ENCODE measurements at places on chromosomes 6 and 20. TPM values are rescaled to one million over a fixed set of nuclear protein-coding genes. Genes with fewer than 3 reads are reported as not detected.

The C20orf173 gene
- total RNA-seq, result not detected

The ALDH8A1 gene
- total RNA-seq, result not detected

The FHL5 gene
- total RNA-seq, result not detected

The SAMD10 gene
- total RNA-seq, result 1.2 TPM

The GSTA3 gene
- not detected for total RNA-seq

The NCOA3 gene
- 13.7 TPM for total RNA-seq

The PGC gene
- not detected for total RNA-seq

DNA sequence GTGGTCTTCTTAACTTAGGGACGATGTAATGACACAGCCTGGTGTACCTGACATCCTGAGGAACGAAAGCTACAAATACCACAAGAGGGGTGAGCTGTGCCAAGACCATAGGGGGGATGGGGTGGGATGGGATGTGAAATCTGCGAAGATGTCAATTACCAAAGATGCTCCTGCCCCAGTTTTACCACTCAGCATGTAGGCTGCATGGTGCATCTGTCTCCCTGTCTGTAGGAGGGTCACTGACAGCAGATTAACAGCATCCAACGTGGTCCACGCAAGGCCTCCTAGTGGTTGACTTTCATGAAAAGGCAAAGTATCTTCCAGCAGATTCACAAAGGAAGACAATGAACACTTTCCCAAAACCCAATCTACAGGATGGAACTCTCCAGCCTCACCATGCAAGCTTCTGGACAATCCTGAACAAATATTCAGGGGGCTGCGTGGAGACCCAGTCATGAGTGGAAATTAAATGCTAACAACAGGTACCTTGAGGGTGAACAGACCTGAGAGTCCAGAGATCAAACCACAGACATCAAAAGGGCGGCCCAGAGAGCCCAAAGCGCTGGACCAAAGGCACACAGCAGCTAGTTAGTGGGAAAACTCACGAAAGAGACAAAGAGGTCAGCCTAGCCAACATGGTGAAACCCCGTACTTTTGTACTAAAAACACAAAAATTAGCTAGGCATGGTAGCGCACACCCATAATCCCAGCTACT is 44.4 kb downstream of the ZMYND8 start:
- DNase-seq, result no peak

DNA sequence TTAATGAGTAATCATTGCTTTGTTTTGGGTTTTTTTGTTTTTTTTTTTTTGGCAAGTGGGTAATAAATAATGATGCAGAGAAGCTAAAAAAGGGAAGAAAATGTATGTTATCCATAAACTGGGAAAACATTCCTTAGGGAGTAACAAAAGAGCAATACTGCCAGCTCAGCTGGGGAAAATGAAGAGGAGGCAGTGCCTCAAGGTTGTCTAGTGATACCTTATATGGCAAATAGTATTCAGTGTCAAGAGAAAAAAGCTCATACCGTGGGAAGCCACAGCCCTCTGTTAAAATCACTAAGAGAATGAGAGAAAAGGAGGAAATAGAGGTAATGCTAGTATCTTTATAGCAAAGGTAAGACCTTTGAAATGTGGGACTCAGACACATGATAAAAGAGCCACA is 47.1 kb upstream of the SMLR1 start:
- DNase-seq, result no peak

- DNase-seq, result no peak
Measured at GRCh38 chr20:49268600-49269365, 9.1 kb downstream of the ZNFX1 start.

DNA sequence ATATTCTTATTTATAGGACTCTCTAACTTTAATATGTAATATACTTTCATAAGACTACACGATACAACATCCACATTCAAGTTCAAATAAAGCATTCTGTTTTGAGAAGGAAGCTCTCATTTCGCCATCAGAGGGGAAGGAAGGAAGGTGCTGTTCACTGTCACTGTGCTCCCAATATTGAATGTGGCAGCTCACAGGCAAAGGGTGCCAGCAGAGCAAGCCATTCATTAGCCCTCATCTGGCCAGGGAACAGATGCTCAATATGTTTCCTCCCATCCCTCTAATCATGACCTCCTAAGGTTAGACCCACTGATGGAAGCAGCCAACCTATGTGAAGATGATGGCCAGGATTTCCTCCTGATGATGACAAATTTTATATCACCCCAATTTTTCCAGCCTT is 154.4 kb downstream of the DST start:
- DNase-seq, result no peak

GRCh38 chr6:38146021-38146733 is 326.6 kb downstream of the ZFAND3 start:
- no peak for DNase-seq

DNA sequence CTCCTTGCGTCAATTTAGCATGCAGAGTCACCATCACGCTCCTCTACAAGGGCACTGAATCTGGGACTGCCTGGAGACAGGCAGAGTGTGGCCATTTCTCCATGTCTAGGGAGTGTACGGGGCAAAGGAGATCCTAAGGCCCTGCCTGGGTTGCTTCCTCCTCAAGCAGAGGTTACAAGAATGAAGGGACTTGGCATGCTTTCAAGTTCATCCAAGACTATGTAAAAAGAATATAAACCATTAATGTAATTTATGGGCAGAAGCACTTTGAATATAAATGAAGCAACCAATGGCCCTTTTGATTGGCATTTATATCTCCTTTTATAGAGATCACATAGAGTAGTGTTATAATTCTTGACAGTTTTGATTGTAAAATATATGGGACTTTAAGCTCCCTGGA is 137.5 kb downstream of the BTBD3 start:
- DNase-seq, result no peak

- no peak for DNase-seq
Measured at GRCh38 chr6:45253453-45253852, 74.7 kb upstream of the RUNX2 start.

GRCh38 chr6:82978362-82978945 is 87.2 kb downstream of the UBE3D start:
- no peak for DNase-seq

GRCh38 chr20:57287007-57287880 is 20.8 kb upstream of the BMP7 start:
- DNase-seq, result no peak

All from Daoy (cell line).